GM23338 (cell line): ENCODE measurements at places on chromosomes 13 and 19. TPM values are rescaled to one million over a fixed set of nuclear protein-coding genes. Genes with fewer than 3 reads are reported as not detected.
A peak's percentile ranks its signal among the peaks of the same experiment; 100 is the strongest.

GRCh38 chr13:44508562-44509077 lies 67.5 kb downstream of the TSC22D1 start:
- peaks cover 16% of the 10 kb centered on the region for H3K4me1 ChIP-seq
- H3K4me3 ChIP-seq, result no peak overlapping the region
- H3K27ac ChIP-seq, result peak overlapping the region; percentile 17; the same call in 1 of the 2 replicates
- no peaks in the 10 kb centered on the region for H3K27me3 ChIP-seq
- H3K36me3 ChIP-seq, result no peaks in the 10 kb centered on the region

GRCh38 chr13:36212789-36213188 lies 1.6 kb downstream of the SOHLH2 start:
- H3K27me3 ChIP-seq, result no peaks in the 10 kb centered on the region
- H3K36me3 ChIP-seq, result no peaks in the 10 kb centered on the region
- DNase-seq, result no peak
- no peak overlapping the region for H3K4me3 ChIP-seq
- H3K4me1 ChIP-seq, result peaks cover 13% of the 10 kb centered on the region; the same call in 1 of the 2 replicates

DNA sequence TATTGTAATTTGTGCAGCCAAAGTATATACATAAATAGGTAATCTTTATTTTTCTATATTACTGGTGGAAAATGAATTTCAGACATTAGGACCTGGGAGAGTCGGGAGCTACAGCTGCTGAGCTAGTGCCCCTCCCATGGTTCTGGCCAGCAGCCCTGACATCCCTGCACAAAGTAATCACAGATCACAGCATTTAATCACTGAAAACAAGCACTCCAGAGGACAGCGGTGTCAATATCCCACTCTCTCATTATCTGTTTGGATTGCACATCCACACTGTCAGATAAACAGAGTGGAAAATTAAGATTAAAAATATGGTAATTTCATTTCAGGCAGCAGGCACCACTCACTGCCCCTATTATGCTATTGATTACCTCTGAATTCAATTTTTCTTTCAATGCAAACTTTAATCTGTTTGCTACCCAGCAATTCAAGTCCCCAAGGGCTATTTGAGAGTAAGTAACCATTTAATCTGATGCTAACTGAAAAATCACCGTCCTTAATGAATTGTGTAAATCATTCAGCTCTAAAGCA lies 254.1 kb upstream of the SOX21 start:
- H3K36me3 ChIP-seq, result no peaks in the 10 kb centered on the region
- peaks cover 50% of the 10 kb centered on the region for H3K4me1 ChIP-seq
- H3K27ac ChIP-seq, result no peak overlapping the region
- H3K4me3 ChIP-seq, result peak overlapping the region; percentile 69; the same call in 1 of the 2 replicates
- peaks cover 23% of the 10 kb centered on the region for H3K27me3 ChIP-seq

GRCh38 chr13:34208336-34208735 lies 390.4 kb downstream of the RFC3 start:
- no peak overlapping the region for H3K4me3 ChIP-seq
- no peaks in the 10 kb centered on the region for H3K36me3 ChIP-seq
- DNase-seq, result no peak
- no peaks in the 10 kb centered on the region for H3K4me1 ChIP-seq
- H3K27me3 ChIP-seq, result no peaks in the 10 kb centered on the region
- no peak overlapping the region for H3K27ac ChIP-seq

DNA sequence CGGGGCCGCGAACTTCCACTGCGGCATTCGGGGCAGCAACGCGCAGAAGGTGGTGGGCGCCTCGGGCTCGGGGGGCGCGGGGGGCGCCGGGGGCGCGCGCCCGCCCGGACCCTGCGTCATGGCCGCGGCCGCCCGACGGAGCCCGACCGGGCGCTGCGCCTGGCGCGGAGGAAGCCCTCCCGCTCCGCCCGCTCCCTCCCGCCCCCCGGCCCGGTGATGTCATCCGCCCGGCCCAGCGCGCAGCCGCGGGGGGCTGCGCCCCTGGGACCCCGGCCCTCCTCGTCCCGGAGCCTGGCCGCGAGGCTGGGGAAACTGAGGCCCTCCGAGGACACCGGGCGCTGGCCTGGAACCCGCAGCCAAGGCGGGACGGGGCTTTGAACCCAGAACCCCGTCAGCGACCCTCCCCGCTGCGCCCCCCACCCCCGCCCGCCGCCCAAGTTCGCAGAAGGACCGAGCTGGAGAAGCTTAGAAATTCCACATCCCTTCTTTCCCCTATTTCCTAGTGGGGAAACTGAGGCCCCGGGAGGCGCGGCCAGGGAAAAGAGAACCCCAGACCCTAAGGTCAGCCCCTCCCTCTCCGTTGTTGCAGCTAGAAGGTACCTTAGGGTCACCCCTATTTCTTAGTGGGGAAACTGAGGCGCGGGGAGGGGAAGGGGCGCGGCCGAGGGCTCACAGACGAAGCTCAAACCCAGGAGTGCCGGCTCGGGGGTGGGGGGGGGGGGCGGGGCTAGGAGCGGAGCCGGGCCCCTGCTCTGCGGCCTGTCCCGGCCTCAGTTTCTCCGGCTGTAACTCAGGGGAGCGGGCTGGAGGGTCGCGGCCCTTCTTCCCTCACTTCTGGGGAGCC lies at the start of gene SHC2:
Gene SHC2 (minus strand): TSS at position 157 of the 844 bp plus-strand sequence. CDS start 37 bp downstream, at position 120.
- no peaks in the 10 kb centered on the region; the same call in 1 of the 2 replicates for H3K4me1 ChIP-seq
- peak within 1 kb of the TSS; percentile 76 for H3K4me3 ChIP-seq
- peaks cover 33% of the 10 kb centered on the region for H3K27me3 ChIP-seq
- no peak within 1 kb of the TSS for H3K27ac ChIP-seq

DNA sequence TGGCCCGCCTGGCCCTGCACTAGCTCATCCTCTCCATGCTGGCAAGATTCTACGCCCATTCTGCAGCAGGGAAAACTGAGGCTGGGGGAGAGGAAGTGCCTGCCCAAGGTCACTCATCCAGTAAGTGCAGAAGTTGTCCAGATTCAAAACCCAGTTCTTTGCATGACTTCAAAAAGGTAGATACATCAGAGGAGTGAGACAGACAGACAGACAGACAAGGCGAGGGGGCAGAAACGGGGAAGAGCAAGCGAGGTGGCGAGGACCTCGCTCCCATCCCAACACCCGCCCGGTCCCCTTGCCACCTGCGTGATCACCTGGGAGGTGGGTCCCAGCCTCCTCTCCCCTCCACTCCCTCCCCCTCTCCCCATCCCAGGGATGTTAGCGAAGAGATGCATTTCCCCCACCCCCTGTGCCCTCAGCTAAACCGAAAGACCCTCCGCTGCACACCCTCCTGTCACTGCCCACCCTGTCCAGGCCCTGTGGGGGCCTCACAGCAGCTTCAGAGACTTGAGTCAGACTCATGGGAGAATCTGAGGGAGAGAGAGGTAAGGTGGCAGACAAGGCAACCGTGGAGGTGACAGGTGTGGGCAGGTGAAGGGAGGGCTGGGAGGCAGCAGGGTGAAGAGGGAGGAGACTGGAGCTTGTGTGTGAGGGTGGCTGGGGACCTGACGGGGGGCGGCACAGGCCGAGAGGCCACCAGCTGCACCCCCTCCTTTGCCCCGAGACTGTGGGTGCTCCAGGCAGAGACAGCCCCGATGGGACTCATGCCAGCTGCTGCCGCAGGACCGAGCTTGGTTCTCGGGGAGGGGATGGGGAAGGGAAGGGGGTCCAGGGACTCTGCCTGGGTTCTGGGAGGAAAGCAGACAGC lies 18.9 kb downstream of the LRRC4B start:
- H3K4me3 ChIP-seq, result no peak overlapping the region
- DNase-seq, result no peak
- no peaks in the 10 kb centered on the region for H3K36me3 ChIP-seq
- H3K27ac ChIP-seq, result no peak overlapping the region
- peaks cover 6% of the 10 kb centered on the region for H3K4me1 ChIP-seq

DNA sequence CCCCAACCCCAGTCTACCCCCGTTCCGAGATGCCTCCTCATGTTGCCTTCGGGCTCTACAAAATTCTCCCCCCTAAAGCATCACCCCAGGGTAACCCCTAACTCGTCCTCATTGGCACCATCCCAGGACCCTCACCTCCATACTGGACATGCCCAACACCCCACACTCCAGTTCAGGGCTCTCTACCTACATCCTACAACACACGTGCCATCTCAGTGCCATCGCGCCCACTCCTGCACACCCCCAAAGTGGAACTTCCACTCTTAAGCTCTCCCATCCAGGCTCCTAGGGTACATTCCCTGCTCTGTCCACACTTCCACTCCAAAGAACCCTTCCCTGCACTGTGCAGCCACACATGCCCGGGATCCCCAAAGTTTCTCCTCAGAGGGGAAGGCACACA lies 827 bp upstream of the FKRP start:
- peak overlapping the region; percentile 93 for H3K4me3 ChIP-seq
- DNase-seq, result no peak
- H3K4me1 ChIP-seq, result peaks cover 10% of the 10 kb centered on the region; the same call in 1 of the 2 replicates
- H3K27me3 ChIP-seq, result no peaks in the 10 kb centered on the region

GRCh38 chr13:110636053-110636475 lies 20.7 kb downstream of the NAXD start:
- peaks cover 14% of the 10 kb centered on the region; the same call in 1 of the 2 replicates for H3K36me3 ChIP-seq
- no peak overlapping the region for H3K4me3 ChIP-seq
- no peaks in the 10 kb centered on the region for H3K27me3 ChIP-seq
- DNase-seq, result no peak

DNA sequence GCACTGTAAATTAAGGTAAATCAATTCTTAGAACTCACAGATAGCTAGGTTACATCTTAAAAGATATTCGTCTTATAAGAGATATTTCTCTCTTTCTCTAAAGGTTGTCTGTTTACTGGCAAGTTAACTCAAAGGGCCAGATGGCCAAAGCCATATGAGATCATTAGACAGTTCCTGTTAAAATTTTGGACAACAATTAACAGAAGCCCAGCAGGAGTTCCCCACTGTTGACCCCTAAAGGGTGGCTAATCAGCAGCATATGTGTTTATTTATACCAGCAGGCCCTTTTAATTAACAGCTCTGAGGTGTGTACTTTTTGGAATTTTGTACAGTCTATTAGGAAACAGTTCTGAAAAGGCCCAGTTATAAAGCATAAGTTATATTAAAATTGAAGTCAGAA lies 245.8 kb downstream of the LIG4 start:
- no peak for DNase-seq
- no peaks in the 10 kb centered on the region for H3K27me3 ChIP-seq
- H3K27ac ChIP-seq, result no peak overlapping the region
- H3K4me1 ChIP-seq, result no peaks in the 10 kb centered on the region

DNA sequence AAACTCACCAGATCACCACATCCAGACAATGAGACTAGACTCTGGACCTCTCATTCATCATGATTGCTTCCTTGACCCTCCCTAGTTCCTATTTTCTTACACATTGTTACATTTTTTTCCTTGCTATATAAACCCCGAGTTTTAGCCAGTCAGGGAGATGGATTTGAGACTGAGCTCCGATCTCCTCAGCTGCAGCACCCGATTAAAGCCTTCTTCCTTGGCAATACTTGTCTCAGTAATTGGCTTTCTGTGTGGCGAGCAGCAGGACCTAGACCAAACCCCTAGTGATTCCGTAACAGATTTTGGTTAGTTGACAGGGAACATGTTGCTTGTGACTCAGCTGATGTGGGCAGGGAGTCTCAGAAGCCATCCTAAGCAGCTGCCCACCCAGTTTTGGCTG lies 44.0 kb downstream of the SUCLA2 start:
- H3K27me3 ChIP-seq, result no peaks in the 10 kb centered on the region
- H3K27ac ChIP-seq, result no peak overlapping the region
- H3K4me1 ChIP-seq, result no peaks in the 10 kb centered on the region
- no peak overlapping the region for H3K4me3 ChIP-seq

DNA sequence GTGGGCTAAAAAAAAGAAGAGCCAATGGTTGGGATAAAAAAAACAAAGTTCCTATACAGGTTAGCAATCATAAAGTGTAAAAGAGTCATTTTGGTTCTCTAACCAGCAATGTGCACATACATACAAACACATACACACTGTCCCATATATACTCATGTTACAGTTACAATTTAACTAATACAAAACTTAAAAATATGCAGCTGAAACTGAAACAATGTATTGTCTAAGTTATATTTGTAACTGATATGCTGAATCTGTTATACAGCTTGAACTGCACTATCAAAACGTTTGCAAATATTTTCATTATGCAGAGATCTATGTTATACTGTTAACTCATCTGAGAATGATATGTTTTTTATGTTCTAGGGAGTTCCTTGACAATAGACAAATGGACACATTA lies 173.7 kb downstream of the KLF12 start:
- H3K27ac ChIP-seq, result no peak overlapping the region
- H3K4me1 ChIP-seq, result no peaks in the 10 kb centered on the region
- H3K4me3 ChIP-seq, result no peak overlapping the region
- no peak for DNase-seq
- H3K36me3 ChIP-seq, result no peaks in the 10 kb centered on the region
- H3K27me3 ChIP-seq, result no peaks in the 10 kb centered on the region

- H3K27me3 ChIP-seq, result no peaks in the 10 kb centered on the region
- no peaks in the 10 kb centered on the region for H3K4me1 ChIP-seq
- DNase-seq, result no peak
- no peak overlapping the region for H3K4me3 ChIP-seq
- no peaks in the 10 kb centered on the region for H3K36me3 ChIP-seq
Measured at GRCh38 chr13:21897161-21897560, 226.3 kb downstream of the FGF9 start.

GRCh38 chr19:29409076-29409862 lies 116.5 kb upstream of the VSTM2B start:
- no peaks in the 10 kb centered on the region for H3K36me3 ChIP-seq
- DNase-seq, result no peak
- no peak overlapping the region for H3K4me3 ChIP-seq
- H3K27me3 ChIP-seq, result no peaks in the 10 kb centered on the region
- peaks cover 5% of the 10 kb centered on the region; the same call in 1 of the 2 replicates for H3K4me1 ChIP-seq

GRCh38 chr19:33624586-33624985 lies 2.8 kb downstream of the CHST8 start:
- peaks cover 52% of the 10 kb centered on the region for H3K27me3 ChIP-seq
- H3K4me1 ChIP-seq, result peaks cover 25% of the 10 kb centered on the region
- H3K4me3 ChIP-seq, result no peak overlapping the region
- no peak for DNase-seq
- H3K36me3 ChIP-seq, result peaks cover 3% of the 10 kb centered on the region; the same call in 1 of the 2 replicates

DNA sequence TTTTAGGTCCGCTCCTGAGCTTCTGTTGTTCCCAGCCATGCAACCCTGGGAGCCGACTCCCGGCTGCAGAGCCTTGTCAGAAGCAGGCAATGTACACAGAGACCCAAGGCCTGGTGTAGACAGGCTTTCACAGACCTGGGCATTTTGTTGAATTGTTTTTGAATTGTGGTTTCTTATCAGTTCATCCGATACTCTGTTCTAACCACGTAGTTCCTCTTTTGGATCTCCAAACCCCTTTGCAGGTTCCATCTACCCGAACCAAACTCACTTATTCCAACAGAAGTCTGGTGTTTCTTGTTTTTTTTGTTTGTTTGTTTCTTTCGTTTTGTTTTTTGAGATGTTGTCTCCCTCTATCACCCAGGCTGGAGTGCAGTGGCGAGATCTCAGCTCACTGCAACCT lies 6.3 kb upstream of the NLRP2 start:
- no peaks in the 10 kb centered on the region for H3K27me3 ChIP-seq
- no peak overlapping the region for H3K4me3 ChIP-seq
- no peaks in the 10 kb centered on the region for H3K4me1 ChIP-seq
- no peaks in the 10 kb centered on the region for H3K36me3 ChIP-seq
- no peak overlapping the region for H3K27ac ChIP-seq
- DNase-seq, result no peak

Gene LILRA6
- not detected in 2 replicates for total RNA-seq

Gene HIPK4
- total RNA-seq, result 0.52 TPM in 1 of 2 replicates, not detected in the other

Gene CRLF1
- total RNA-seq, result 17.1 and 18.1 TPM in 2 replicates

Gene UPK1A
- 0.42 TPM in 1 of 2 replicates, not detected in the other for total RNA-seq

Gene BICRA
- 37.7 and 40.1 TPM in 2 replicates for total RNA-seq

Gene C1QTNF9
- total RNA-seq, result not detected in 2 replicates

Gene ACP5
- 12.4 and 12.8 TPM in 2 replicates for total RNA-seq
